Activated CD8-positive, alpha-beta memory T cell treated with anti-CD3 and anti-CD28 coated beads, Interleukin-2, amount 50 U/mL, for 4 hours (primary cell): ENCODE measurements at places on chromosomes 1 and 21.

DNA sequence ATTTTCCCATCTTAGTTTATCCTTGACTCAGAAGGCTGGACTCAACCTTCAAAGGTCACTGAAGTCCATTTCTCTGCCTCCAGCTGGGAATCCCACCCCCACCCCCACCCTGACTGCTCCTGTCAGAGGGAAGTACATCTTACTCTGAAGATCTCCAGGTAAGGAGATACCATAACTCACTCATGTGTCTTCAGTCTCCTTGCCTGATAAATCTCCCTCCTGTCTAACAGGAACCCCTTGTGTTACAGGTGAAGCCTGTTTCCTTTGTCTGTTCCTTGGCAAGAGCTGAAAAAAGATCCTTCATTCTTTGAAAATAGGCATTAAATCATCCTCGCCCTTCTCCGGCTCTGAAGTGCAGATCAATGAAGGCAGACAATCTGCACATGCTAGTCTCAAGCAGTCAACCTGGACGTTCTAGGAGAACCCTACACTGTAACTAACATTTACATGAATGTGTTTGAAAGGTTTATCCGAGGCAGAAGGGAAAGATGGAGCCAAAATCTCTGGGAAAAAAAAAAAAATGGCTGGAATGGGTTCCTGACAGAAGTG, 250.6 kb downstream of the TM2D1 start:
- no peak for DNase-seq

- DNase-seq: no peak
These were observed 38.4 kb downstream of the VCAM1 start for GRCh38 chr1:100757946-100758345.

DNA sequence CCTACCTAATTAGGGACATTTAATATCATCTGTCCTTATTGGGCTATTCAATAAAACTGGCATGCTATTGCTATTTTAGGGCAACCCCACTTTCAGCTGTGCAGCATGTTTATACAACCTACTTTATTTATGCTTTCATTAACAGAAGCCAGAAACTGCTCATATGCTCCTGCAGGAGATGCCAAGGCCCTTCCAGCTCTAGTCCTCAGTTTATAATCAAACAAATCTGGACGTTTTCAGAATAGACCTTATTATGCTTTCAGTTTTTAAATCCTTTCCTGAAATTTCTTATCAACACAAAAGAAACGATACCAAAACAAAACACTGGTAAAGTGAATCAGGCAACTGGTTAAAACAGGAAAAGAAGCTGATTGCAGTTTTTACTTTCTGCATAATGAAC, 53.2 kb downstream of the PTGS2 start:
- no peak for DNase-seq

DNA sequence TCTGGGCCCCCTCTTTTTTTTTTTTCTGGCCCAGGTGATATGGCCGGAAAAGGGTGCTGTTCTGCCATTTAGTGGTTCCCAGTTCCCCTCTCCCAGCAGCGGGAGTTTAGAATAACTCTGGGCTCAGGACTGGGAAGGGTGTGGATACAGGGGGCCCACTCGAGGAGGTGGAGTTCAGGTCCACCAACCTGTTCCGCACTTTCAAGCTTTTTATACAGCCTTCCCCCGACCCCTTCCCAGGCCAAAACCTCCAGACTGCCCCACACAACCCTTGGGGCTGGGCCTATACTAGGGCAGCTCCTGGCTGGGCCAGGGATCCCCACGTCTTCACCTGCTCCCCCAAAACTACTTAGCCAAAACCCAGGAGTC, 402 bp downstream of the PLEKHG5 start:
- DNase-seq: no peak

DNA sequence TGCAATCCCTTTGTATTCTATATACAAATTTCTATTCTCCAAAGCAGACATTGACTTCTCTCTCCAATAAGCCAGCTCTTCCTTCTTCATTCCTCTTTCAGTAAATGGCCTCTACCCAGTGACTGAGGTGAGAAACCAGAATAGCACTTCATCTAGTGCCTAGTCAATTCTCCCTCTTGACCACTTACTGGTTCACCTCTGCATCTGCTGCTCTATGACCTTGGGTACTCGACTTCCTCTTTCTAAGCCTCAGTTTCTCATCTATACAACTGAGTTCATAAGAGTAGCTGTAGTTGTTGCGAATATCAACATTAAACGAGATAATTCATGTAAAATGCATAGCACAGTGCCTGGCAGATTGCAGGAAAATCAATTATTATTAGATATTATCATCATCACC, 12.4 kb downstream of the LYST start:
- no peak for DNase-seq

DNA sequence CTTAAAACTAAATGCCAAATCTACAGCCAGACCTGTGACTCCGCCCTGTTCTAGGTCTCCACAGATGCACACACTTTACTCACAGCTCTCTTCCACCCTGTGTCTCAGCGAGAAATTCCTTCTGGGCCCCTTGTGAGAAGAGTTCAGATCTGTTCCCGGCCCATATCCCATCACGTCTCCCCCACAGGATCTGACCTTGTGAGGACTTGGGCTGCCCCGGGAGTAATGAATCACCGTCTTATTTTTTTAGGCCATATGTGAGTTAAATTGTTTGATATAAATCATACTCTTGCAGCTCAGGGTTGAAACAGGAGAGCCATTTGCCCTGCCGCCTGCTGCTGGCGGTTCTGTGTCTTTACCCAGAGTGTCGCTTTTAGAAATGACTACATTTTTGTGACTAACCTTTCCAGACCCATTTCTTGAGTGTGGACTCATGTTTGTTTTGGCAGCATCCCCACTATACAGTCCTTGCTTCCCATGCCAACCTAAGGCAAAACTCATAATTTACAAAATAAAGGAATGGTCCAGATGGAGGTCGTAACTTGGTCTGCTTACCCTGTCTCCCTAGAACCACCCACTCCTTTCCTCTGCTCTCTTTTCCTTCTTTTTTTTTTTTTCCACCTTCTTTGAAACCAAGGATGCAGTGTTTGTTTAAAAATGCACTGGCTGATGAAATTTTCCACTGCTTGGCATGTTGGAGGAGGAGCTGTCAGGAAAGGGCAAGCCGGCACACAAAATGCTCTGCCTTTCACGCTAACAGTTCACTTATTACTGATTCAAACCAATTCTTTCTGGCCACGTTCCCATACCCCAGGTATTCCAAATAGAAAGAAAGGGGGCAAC, 98.0 kb upstream of the C1orf105 start:
- DNase-seq: no peak

- DNase-seq: no peak
These were observed 368.0 kb downstream of the HHAT start for GRCh38 chr1:210696709-210697108.

DNA sequence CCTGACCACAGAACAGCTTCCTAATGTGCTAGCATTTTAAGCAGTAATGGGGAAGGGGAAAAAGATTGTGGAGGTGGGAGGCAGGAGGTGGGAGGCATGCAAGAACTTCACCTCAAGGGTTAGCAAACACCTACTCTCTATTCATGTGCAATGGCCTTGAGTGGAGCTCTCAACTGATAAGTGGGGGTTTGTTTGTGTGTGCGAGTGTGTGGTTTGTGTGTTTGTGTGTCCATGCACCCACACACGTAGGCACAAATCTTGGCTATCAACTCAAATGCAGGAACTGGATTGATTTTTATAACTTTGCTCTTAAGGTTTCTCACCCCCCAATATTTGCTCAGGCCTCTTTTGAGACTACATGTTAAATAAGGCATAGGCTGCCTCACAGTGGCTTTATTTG, 78.6 kb downstream of the SYT6 start:
- DNase-seq: no peak

DNA sequence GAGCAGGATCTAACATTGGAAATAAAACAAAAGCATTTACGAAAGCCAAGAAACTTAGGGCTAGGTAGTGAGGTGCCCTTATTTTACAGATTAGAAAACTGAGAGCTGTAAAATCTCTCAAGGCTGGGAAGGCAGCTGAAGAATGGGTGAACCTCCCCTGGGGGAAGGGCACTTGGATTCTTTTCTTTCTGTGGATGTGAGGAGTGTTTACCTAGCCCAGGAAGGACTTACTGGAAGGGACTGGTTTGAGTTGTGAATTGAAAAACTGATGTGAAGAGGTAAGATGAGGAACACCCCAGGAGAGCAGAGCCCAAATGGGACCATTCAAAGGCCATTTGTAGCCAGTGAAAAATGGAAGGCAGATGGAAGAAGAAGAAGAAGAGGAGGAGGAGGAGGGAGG, 74.7 kb upstream of the NGF start:
- DNase-seq: no peak

GRCh38 chr1:114310695-114311271, 157.1 kb upstream of the SYT6 start:
- DNase-seq: no peak

DNA sequence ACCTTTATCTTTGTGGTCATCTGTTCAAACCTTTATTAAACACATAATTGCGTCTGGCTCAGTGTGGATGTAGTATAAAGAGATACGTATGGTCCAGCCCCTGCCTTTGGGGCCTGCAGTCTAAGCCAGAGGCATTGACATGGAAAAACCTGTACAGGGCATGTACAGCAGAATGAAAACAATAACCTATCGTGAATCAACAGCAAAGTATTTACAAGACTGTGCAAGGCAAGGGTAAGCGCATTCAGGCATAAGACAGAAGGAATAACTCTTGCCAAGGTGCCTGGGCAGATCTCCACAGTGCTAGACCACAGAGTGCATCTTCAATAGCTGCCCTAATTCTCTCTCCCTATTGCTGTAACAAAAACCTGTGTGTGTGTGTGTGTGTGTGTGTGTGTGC, 35.5 kb downstream of the KIRREL1 start:
- DNase-seq: no peak

- DNase-seq: no peak
These were observed 26.2 kb downstream of the ZMYND12 start for GRCh38 chr1:42429603-42430002.

- no peak for DNase-seq
These were observed 40.3 kb upstream of the ECE1 start for GRCh38 chr1:21330544-21330943.

- DNase-seq: no peak
These were observed 75.0 kb downstream of the RWDD3 start for GRCh38 chr1:95309031-95309471.

GRCh38 chr1:3597599-3597964, 13.7 kb downstream of the MEGF6 start:
- no peak for DNase-seq

DNA sequence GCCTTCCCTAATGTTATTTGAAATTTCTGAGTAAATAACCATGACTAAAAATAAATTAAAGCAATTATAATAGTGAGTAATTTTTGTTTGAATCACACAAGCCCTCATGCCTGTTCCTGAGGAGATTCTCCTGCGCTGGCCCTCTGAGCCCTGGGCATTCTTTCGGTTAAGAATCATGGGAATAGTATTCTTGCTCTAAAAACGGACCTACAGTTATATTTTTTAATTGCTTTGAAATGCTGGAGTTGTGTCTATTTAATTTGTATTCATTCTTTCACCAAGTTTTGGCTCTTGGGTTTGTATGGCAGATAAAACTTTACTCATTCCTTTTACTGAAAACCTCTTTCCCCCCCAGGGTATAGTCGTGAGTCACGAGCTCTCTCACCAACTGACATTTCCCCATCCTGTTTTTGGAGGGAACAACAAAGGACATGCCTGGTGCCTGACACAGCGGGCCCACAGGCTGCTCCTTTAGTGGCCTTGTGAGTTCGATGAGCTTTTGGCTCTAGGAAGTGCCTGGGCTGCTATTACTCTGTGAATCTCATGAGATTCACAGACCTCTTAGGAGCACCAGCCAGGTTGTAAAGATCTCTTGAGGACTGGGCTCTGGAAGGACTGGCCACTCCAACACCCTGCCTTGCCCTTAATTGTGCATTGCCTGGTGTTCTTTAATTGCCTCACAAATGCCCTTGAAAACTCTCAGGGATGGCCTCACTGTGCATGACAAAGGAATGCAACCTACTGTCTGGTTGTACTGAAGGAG, 58.6 kb downstream of the DDR2 start:
- DNase-seq: no peak

GRCh38 chr1:108072776-108073175, 107.8 kb upstream of the VAV3 start:
- no peak for DNase-seq

DNA sequence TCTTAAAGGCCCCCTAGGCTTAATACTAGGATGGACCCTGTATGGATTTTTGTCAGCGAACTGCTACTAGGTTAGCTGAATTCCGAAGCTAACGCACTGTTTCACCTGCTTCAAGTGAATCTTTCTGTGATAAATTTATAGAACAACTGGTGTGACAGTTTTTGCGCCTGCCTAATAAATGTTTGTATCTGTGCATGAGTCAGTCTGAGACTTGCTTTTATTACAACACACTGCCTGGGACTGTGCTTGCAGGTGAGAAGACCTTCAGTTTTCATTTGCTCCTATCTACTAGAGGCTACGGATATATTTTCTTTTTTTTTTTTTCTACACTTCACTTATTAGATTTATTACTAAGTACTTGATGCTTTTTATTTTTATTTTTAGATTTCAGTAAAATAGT, 420.9 kb downstream of the SMYD3 start:
- DNase-seq: no peak

- DNase-seq: no peak
These were observed 6.8 kb downstream of the TMEM9 start for GRCh38 chr1:201147396-201148015.
